ENCODE measurements at places on chromosomes 11 and 22.

DNA sequence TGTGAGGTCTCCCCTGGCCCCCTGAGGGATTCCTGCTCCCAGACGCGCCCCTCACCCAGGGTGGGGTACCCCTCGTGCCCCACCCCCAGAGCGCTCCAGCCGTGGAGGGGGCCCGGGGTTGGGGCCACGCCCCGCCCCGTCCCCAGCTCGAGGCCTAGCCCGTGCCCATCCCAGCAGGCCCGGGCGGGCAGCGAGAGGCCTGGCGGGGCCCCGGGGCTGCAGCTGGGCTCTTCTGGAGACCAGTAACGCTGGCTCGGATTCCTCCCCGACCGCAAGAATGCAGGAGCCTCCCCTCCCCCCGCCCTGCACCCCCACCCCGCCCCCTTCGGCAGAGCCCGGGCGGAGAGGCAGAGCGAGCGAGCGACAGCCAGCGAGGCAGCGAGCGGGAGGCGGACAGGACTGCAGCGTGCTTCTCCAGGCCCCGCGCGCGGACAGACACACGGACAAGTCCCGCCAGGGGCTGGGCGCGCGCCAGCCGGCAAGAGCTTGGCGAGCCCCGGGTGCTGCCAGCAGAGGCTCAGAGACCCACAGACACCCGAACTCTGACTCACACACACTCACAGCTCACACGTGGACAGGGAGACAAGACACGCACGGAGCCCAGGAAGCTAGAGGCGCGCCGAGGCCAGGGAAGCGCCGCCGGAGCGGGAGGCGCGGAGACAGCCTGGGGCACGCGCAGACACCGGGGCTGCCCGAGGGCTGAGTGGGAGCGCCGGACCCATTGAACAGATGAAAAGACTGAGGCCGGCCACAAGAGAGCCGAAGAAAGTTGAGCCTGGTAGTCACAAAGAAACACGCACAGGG lies 15.2 kb downstream of the BCL9L start:
- peak; percentile 80 for DNase-seq

DNA sequence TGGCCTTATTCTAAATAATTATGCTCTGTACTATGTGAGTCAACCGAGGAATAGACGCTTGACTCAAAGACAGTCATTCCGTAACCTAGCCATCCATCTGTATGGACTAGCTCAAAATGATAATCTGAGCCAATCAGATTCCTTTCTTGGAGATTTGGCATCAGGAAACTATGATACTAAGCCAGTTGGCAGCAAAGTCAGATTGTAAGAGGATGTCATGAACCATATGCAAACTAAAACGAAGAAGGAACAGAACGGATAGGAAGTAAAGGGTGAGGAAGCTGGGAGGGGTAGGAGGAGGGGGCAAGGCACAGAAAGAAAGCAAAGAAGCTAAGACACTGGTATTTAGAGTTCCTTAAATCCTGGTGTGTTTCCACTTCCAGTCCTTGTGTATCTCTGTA lies 10.7 kb upstream of the SESN3 start:
- no peak for DNase-seq

- DNase-seq: peak; percentile 54
Measured at GRCh38 chr22:38398609-38399461, 56.2 kb downstream of the KCNJ4 start.

GRCh38 chr11:87870086-87870485 lies 305.2 kb downstream of the RAB38 start:
- no peak for DNase-seq

- DNase-seq: no peak
Measured at GRCh38 chr22:35638001-35638400, 10.2 kb upstream of the APOL6 start.

GRCh38 chr11:33936725-33937604 lies 45.1 kb upstream of the LMO2 start:
- DNase-seq: peak; percentile 38

DNA sequence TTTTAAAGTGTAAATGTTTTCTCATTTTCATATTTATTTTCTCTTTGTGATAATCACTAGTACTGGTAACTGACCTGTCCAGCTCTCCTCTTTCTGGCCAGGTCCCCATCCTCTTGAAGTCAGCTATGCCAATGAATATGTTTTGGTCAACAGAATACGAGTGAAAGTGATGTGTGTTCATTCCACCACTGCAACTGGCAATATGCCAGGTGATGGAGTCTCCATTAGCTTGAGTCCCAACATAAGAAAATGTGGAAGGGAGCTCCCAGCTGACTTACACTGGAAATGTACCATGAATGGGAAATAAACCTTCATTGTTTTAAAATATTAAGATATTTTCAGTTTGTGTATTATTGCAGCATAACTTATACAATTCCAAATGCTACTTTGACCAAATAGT lies 75.8 kb downstream of the CCDC34 start:
- DNase-seq: peak; percentile 22

DNA sequence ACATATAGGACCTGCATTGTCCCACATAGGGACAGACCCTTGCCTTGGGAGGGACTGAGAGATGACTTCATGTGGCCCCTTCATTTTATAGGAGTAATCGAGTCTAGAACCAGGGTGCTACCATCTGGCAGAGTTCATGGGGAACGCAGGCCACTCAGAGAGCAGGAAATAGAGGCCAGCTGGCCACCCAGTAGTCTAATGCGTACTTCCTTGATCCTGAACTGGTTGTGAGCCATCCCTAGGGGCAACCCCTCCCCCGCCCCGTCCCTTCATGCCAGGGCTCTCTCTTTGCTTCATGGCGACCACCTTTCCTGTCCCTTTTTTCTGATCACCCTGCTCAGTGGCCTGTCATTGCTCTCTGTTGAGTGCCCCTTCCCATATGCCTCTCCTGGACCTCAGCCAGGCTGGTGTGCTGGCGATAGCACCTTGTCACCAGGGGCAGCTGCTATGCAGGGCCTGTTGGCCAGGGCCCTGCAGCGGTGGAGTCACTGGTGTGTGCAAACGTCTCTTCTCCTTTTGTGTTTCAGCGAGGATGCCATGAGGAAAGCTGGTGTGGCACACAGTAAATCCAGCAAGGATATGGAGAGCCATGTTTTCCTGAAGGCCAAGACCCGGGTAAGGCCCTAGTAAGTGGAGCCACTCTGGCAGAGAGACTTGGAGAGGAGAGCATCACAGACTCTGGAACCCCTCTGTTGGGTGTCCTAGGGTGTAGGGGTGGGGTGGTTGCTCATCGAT lies 29.3 kb downstream of the MED15 start:
- no peak for DNase-seq

GRCh38 chr22:47199261-47199978 lies 437.0 kb downstream of the TBC1D22A start:
- no peak for DNase-seq

DNA sequence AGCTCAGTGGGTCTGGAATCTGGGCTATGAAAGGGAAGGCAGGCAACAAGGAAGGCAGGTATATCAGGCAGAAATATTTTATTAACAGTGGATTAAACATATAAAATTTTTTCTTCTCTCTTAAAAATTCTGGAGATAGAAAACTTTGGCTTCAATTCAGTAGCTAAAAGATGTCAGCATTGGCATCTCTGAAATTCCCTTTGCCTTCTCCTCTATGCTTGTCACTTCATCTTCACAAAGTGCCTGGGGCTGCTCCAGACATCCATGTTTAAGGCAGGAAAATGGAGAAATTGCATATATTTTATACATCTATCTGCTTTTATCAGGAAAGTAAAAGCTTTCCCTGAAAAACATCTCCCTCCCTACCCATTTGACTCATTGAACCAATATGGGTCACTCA lies 894.1 kb upstream of the API5 start:
- DNase-seq: no peak

DNA sequence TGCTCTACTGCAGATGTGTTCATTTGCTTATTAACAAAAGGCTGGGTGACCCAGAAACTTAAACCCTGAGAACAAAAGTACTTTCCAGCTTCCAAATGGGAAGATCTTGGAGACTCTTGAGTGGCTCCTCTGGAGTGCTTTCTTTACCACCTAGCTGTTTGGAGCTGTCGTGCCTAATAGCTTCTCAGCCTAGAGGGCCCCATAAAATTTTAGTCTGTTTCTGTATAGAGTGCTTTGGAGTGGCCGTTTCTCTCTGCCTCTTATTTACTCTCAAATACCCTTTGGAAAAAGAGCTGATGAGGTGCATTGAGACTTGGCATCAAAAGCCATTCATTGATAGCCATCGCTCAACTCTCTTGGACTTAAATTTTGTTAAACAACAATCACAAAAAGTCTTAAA lies 50.7 kb downstream of the ZNRF3 start:
- DNase-seq: no peak

GRCh38 chr11:65132988-65133700 lies 1.2 kb downstream of the SYVN1 start:
- DNase-seq: no peak

GRCh38 chr11:101860696-101861427 lies 53.9 kb upstream of the CEP126 start:
- DNase-seq: peak; percentile 56

DNA sequence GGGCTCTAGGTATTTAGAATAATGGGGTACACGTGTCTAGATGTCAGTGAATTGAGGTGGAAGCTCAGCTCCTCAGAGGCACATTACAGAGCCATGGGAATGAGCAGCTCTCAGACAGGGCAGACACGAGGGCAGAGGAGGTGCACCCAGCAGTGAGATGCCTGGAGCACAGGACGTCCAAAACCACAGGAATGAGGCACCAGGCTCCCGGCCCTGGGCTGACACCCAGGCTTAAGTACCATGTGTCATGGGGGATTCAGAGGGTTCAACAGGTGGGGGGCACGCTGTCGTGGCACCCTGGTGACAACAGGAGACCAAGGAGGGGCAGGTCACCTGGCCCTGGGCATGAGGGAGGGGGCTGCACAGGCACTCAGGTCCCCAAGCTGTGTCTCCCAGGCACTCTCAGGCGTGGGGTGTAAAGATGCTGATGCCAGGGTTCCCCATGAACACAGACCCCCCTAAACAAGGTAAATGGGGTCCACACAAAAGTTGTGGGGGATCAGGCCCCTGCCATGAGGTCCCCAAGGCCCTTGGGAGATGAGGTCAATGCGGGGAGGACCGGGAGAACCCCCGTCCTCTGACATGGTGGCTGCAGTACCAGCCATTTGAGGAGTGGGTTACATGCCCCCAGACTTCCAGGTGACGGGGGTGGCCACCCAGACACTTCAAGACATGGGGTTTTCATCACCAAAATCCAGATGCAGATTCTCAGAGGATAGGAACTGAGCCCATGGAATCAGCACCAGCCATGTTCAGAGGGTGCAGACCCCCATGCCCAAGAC lies 5.6 kb upstream of the SYT8 start:
- peak; percentile 94 for DNase-seq

DNA sequence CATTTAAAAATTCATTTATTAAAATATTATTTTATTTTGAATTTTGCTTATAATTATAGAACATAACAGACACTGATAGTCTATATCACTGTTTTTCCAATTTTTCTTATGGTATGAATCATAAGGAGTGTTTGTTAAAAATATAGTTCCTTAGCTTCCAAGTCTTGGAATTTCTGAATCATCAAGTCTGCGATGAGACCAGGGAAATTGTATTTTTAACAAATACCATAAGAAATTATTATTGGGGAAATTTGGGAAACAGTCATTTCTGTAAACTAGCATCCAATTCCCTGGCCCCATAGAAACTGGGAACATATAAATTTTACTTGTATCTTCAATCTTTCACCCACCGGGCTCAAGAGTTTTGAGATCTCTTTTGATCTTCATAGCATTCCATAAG lies 38.0 kb upstream of the PICALM start:
- DNase-seq: no peak

DNA sequence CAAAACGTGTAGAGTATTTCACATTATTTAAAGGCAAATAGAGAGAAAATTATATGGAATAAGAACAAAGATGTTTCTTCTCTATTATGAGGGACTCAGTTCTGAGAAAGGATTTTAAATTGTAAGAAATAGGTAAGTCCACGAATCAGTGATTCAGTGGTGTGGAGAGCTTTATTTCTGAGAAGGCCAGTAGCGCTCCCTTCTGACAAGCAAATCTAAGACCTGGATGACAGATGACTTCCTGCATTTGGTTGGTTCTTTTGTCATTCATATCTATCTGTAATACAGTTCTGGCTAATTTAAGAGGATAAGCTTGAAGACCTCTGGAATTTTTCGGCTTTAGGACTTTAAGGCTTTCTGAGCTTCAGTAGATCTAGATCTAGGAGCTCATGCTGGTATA lies 7.0 kb downstream of the CD3E start:
- DNase-seq: no peak

DNA sequence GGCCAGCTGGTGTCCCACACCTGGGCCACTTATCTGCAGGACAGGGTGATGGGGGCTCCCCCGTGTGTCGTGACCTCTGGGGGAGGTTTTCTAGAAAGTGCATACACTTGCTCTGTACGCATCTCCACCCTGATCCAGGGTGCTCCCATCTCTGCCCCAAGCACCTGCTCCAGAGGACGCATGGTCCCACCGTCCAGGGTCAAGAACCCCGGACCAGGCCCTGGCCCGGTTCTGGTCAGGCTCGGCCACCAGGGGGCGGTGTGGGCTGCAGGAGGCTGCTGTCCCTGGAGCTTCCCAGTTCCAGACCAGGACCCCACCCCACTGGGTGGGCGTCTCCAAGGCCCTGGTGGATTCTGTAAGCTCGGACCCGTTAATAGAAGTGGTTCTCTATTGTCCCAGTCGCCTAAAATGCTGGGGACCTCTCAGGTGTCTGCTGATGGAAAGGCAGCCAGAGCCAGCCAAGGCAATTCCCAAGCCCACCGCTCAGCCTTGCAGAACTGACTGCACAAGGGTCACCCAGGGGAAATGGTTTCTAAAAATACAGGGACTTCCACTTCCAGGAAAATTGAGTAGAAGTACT lies 34.7 kb upstream of the SEPTIN5 start:
- no peak for DNase-seq

DNA sequence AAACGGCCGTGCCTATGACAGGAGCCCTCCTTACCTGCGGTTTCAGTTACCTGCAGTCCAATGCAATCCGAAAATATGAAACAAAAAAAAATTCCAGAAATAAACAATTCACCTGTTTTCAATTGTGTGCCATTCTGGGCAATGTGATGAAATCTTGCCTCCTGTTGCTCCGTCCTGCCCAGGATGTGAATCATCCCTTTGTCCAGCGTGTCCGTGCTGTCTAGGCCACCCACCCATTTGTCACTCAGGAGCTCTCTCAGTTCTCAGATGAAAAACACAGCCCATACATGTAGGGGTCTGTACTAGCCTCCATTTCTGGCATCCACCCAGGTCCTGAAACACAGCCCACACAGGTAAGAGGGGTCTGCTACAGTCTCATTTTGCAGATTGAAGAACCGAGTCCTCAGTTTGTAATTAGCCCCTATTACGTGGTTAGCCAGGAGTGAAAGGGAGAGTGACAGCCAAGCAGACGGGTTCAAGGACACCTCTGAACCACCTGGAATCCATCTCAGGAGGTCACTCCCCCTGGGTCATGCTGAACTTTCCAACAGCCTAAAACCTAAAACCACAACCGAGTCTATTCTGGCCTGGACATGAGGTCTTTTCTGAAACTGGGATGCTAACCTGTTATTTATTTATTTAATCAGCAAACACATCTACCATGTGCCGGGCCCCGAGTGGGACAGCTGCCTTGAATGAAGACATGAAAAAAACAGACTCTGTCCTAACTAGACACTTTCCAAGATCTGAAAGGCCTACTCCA lies 317.2 kb downstream of the SHANK2 start:
- no peak for DNase-seq

- DNase-seq: no peak
Measured at GRCh38 chr11:36885154-36885553, 287.1 kb upstream of the RAG2 start.

GRCh38 chr11:118851970-118852369 lies 31.7 kb upstream of the CXCR5 start:
- DNase-seq: no peak

- DNase-seq: no peak
Measured at GRCh38 chr11:11980841-11981308, 27.6 kb downstream of the DKK3 start.

GRCh38 chr22:44331881-44332714 lies 19.3 kb upstream of the SHISAL1 start:
- DNase-seq: no peak

All from H4 (cell line).